ENCODE measurements at places on chromosomes 2 and 18.

- no peak overlapping the region for H3K4me3 ChIP-seq
- H3K27me3 ChIP-seq, result peaks cover 75% of the 10 kb centered on the region
- DNase-seq, result no peak
- no peak overlapping the region for H3K27ac ChIP-seq
Measured at GRCh38 chr2:133959066-133959465, 294.8 kb upstream of the MGAT5 start.

GRCh38 chr18:78957140-78957539 is 22.5 kb upstream of the SALL3 start:
- no peaks in the 10 kb centered on the region for H3K27me3 ChIP-seq
- H3K4me3 ChIP-seq, result no peak overlapping the region
- H3K36me3 ChIP-seq, result no peaks in the 10 kb centered on the region
- H3K4me1 ChIP-seq, result no peaks in the 10 kb centered on the region

DNA sequence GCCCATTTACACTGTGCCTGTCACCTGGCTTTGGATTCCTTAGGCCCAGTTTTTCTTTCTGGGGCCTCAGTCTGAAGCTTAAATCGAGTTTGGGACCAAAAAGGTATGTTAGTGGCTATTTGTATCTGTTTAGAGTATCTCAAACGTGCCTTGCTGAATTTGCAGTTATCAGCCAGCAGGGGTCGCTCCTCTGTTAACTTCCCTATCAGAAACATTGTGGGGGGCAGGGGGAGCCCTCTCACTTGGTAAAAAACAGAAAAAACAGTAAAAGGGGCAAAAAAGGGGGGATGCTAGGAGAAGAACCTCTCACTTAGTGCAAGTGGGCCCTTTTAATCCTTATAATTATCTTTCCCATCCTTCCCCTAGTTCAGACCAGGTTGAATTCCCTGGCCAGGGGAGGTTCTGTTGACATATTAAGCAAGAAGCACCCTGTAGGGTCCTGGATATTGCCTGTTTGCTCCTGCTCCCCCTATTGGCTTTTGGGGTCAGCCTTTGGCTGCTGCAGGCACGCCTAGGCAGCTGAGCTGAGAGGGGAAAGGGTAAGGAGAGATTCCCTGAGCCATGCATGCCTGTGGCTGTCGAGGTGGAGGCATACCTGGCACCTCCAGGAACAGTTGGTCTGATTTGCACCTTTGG is 8.8 kb upstream of the IFIH1 start:
- H3K27me3 ChIP-seq, result no peaks in the 10 kb centered on the region
- H3K4me1 ChIP-seq, result no peaks in the 10 kb centered on the region
- no peak for DNase-seq
- H3K4me3 ChIP-seq, result no peak overlapping the region
- no peak overlapping the region for H3K27ac ChIP-seq
- H3K36me3 ChIP-seq, result no peaks in the 10 kb centered on the region

- no peak overlapping the region for H3K27ac ChIP-seq
- no peaks in the 10 kb centered on the region for H3K4me1 ChIP-seq
- no peak overlapping the region for H3K4me3 ChIP-seq
- DNase-seq, result no peak
- H3K36me3 ChIP-seq, result no peaks in the 10 kb centered on the region
Measured at GRCh38 chr18:48698707-48699106, 159.9 kb downstream of the CTIF start.

- no peaks in the 10 kb centered on the region for H3K27me3 ChIP-seq
- H3K4me3 ChIP-seq, result no peak overlapping the region
- no peak overlapping the region for H3K27ac ChIP-seq
- no peaks in the 10 kb centered on the region for H3K4me1 ChIP-seq
- no peak for DNase-seq
- no peaks in the 10 kb centered on the region for H3K36me3 ChIP-seq
Measured at GRCh38 chr2:143629340-143629739, 500.1 kb downstream of the ARHGAP15 start.
